ENCODE measurements at places on chromosomes 16 and 17.

DNA sequence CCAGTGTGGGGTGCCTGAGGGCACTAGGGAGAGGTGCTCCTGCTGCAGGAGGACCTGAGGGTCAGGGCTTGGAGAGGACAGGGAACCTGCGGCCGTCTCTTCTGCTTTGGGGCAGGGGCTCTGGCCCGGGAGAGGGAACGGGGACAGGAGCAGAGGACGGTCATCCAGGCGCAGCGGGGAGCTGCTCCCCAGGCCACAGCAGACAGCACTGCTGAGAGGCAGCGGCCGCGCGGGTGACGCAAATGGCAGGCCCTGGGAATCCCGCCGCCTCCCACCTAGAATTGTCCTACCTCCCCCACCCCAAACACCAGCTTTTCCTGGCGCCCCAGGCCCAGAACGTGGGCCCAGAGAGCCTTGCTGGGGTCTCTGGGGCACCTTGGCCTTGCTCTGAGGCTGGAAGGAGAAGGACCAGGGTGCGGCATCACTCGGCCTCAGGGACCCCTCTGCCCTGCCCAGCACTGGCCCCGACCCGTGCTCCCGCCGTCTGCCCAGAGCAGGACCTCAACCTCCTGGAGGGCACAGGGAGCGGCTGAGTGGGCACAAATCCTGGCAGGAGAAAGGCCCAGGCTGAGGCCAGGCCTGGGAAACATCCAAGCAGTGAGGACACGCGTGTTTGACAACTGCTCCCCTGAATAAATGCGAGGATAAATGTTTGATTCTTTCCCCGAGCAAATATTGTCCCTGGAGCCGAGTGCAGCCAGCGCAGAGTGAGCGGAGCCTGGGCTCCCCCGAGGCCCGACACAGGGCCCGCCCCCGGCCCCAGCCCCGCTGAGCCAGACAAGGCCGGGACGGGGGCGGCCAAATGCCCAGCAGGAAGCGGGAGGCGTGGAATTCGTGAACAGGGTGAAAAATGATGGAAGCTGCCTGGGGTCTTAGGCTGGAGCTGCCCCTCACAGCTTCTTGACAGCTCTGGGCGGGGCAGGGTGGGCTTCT, 8.5 kb downstream of the SSTR5 start:
- DNase-seq: no peak

DNA sequence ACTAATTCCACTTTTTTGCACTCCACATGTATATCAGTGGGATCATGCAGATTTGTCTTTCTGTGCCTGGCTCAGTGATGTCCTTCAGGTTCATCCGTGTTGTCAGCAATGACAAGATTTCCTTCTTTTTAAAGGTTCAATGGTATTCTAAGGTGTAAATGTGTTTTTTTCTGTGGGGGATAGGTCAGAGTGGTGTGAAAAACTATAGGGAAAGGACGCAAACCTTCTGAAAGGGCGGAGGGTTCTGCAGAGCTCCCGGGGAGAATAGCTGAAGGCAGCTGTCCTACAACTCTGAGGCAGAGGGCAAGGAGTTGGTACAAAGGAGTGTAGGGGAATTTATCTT, 21.9 kb upstream of the CSNK1D start:
- DNase-seq: no peak

- DNase-seq: no peak
These were observed at the start of gene PYY for GRCh38 chr17:43953746-43954145. PYY (minus strand) TSS chr17:43953940; CDS start chr17:43953483, 457 bp downstream.

DNA sequence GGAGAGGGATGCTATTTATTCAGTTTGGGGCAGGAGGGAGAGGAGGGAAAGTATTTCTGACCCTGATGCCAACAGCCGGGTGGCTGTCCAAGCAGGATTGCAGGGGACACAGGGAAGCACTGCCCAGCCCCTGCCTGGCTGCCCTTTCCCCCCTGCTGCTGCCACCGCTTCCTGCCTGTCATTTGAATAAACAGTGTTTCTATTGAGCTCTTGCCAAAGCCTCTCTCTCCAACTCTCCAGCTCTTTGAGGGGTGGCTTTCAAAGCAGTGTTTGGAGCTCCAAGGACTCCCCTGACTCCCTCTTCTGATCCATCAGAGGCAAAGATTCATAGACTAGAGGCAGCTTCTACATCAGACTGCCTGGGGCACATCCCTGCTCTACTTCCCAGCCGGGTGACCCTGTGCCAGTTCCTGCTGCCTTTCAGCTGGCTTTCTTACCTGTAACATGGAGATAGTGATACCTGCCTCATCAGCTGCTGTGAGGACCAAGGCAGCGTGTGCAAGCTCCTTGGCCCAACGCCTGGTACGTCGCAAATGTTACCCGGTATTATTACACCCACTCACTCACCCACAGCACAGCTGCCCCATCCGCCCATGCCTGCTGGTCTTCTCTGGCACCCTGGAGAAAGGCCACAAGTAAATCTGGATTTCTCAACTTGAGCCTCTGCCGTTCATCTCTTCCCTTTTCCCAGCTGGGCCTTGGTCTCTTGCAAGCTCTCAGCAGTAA, 9.5 kb downstream of the PROCA1 start:
- no peak for DNase-seq

- DNase-seq: no peak
These were observed 59.8 kb downstream of the GTF3C1 start for GRCh38 chr16:27489906-27490305.

GRCh38 chr17:36461330-36462110, 25.0 kb upstream of the ZNHIT3 start:
- no peak for DNase-seq

DNA sequence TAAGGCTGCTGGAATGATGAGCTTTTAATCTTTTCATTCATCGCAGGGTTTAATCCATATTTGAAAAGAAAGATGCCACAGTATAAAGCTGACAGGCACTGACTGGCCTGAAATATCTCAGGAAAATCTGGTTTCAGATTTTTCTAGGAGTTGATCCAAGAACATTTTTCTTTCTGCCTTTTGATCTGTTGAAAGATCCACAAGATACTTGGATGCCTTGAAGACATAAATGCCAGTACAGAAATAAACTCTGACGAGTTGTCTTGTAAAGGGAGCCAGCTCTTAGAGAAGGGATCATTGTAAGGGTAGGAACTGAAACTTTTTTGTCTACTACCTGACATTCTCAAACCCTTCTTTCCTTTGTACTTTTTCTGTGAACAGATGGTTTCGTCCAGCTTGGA, 25.4 kb upstream of the KRT20 start:
- peak; percentile 77 for DNase-seq

DNA sequence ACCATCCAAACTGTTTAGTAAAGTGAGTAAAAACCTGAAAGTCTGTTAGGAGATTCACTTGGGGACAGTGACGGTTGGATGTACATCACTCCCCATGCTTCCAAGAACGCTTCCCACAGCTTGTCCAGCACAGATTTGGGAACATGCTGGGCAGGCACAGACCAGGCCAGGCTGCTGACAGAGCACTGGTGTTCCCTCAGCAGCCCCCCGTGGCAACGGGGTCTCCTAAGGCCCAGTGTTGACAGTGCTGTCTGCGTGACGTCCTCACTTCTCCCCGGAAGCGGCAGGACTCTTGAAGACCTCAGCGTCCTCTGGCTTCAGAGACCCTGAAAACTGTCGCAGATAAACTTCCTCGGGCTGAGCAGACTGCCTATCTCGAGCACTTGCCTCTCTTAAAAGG, 8.9 kb upstream of the TRPV3 start:
- DNase-seq: no peak

- peak; percentile 53 for DNase-seq
These were observed 31.0 kb downstream of the HEATR3 start for GRCh38 chr16:50096791-50097190.

- DNase-seq: peak; percentile 51
These were observed 275.5 kb upstream of the IRX5 start for GRCh38 chr16:54655121-54655590.

- DNase-seq: no peak
These were observed 163.5 kb downstream of the CCT6B start for GRCh38 chr17:34797720-34798119.

- no peak for DNase-seq
These were observed 449 bp downstream of the SMCR8 start for GRCh38 chr17:18315562-18315922.

- DNase-seq: no peak
These were observed 694.4 kb downstream of the MAF start for GRCh38 chr16:78906135-78906534.

DNA sequence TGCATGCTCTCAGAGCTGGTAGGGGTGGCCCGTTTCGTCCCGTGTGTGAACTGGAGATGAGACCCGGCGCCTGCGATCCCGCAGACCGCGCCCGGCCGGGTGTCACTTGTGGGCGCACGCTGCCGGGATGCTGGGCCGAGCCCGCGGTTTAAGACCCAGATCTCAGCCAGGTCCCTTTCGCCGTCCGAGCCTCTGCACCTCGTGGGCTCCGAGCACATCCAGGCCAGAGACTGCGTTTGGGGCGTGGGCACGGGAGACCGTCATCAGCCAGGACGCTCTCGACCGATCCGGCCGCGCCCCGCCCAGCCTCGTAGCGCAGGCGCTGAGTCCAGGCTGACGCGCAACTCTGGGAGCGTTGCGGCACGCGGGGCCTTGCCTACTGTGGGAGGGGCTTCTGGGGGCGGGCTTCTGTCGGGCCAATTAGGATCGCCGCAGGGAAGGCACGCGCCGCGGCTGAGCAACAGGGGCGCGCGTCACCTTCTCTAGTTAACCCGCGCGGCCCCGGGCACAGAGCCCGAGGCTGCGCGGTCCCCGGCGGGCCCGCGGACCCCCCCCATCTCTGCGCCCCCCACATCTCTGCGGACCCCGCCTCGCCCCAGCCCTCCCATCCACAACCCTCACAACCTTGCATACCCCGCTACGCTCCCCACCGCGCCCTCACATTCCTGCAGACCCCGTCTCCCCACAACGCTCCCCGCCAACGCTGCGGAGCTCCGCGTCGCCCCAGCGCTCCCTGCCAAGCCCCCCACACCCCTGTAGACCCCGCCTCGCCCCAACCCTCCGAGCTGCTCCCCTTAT, 687 bp upstream of the CEMP1 start:
- DNase-seq: peak; percentile 98

GRCh38 chr17:29172589-29172988, 7.6 kb downstream of the MYO18A start:
- no peak for DNase-seq

DNA sequence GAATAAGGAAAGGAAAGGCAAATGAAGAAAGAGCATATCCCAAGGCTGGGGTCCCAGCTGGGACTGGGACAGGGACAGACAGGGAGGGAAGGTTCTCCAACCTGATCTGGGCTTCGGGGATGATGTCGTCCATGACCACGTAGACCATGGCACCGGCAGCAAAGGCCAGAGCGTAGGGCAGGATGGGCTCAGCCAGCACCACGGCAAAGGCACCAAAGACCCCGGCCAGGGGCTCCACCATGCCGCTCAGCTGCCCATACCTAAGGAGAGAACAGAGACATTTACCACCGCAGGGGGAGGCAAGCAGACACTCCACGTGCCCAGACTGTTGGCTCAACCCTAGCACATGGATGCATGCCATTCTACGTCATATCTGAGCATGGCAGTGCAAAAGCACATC, 443.8 kb downstream of the SLC39A11 start:
- no peak for DNase-seq

GRCh38 chr16:68444056-68444657, 4.2 kb downstream of the SMPD3 start:
- peak; percentile 43 for DNase-seq

GRCh38 chr17:73290399-73291259, 21.2 kb downstream of the CDC42EP4 start:
- peak; percentile 32 for DNase-seq

GRCh38 chr17:51668155-51668962, 408.0 kb downstream of the UTP18 start:
- no peak for DNase-seq

GRCh38 chr16:21638573-21638975, 13.8 kb downstream of the IGSF6 start:
- peak; percentile 35 for DNase-seq

DNA sequence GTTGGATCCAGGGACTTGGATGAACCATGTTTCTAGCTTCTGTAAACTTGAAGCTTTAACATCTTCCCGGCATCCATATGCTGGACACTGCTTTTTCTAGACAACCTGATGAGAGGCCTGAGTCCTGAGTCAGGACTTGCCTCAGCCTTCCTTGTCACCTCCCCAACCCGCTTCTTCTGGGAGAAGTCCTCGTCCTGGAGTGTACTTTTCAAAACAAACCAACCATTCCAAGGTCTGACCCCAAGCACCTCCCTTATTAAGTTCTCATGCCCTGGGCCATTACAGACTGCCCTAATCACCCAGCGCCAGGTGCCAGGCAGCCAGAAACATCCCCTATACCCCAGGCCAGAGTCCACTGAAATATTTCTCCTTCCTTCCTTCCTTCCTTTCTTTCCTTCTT, 59.4 kb downstream of the CLEC19A start:
- no peak for DNase-seq

GRCh38 chr17:8393470-8394231, 4.0 kb downstream of the RNF222 start:
- no peak for DNase-seq

- DNase-seq: no peak
These were observed 121.5 kb downstream of the ZFHX3 start for GRCh38 chr16:72926177-72927070.

DNA sequence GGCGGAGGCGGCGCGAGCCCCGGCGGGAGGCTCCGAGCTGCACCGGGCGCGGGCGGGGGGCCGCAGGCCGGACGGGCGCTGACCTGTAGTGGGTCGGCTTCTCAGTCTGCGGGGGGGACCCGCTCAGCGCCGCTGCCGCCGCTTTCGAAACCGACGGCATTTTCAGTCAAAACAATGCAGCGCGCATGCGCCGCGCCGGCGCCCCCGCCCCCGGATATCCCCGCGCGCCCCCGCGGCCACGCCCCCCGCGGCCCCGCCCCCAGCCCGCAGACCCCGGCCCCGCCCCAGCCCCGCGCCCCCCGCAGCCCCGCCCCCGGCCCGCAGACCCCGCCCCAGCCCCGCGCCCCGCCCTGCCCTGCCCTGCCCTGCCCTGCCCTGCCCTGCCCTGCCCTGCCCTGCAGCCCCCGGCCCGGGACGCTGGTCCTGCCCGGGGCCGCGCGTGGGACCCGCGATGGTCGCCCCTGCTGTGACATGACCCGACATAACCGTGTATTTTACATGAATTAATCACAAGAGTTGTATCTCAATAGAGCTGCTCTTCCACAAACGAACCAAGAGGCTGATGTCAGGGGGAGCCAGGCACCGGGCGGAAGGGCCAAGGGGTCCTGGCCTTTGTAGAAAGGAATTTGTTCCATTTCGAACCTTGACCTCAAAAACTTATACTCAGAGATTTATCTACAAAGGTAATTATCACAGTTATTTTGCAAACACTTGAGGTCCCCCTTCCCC, at the start of gene UNKL:
UNKL (minus strand) TSS at position 173 of the 729 bp plus-strand sequence; CDS start at position 160, 13 bp downstream.
- peak; percentile 48 for DNase-seq

GRCh38 chr17:34820922-34821321, 140.3 kb downstream of the CCT6B start:
- no peak for DNase-seq

- DNase-seq: no peak
These were observed 222.3 kb downstream of the WWOX start for GRCh38 chr16:78321620-78322360.

DNA sequence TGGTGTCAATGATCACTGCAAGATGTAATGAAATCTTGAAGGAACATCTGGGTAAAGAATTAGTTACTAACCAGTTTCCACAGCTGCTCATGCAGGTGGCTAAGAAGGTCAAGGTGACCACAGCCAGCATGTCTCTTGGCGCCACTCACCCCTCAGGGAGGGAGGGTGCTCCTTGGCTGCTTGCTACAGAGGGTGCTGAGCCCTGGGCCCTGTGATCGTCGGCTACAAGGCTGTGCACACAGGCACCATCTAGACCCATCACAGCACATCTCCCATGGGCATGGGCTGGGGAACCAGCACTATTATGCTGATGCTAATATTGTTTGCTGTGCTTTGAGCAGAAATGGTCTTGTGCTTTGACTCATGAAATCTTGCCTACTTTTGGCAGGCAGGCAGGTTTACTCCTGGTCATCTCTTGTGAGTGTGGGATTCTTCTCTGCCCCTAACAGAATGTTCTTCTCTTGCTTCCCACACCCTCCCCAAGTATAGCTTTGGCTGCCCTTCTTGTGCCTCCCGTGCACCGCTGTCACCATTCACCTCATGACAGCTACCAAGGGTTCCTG, 36.4 kb downstream of the TXNDC11 start:
- peak; percentile 13 for DNase-seq
